ENCODE measurements at places on chromosomes 5 and 9.

- no peak for DNase-seq
These were observed 135.1 kb downstream of the PAPPA start for GRCh38 chr9:116288658-116289057.

GRCh38 chr5:96140084-96140483 is 178.4 kb upstream of the ELL2 start:
- no peak for DNase-seq

DNA sequence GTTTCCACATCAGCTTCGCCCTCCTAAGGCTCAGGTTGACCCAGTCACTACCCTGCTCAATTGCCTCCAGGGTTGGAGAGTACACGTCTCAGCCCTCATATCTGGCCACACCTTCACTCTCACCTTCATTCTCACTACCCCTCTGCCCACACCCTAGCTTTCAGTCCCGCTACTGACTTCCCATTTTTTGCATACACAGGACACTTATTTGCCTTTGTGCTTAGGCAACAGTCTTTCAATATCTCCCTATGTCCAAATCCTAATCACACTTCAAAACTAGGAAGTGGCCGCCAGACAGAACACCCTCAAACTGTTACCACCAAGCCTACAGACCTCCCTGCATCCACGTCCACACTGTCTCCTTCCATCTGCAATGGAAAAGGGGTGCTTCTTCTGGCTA is 10.9 kb downstream of the MCTP1 start:
- DNase-seq: no peak

DNA sequence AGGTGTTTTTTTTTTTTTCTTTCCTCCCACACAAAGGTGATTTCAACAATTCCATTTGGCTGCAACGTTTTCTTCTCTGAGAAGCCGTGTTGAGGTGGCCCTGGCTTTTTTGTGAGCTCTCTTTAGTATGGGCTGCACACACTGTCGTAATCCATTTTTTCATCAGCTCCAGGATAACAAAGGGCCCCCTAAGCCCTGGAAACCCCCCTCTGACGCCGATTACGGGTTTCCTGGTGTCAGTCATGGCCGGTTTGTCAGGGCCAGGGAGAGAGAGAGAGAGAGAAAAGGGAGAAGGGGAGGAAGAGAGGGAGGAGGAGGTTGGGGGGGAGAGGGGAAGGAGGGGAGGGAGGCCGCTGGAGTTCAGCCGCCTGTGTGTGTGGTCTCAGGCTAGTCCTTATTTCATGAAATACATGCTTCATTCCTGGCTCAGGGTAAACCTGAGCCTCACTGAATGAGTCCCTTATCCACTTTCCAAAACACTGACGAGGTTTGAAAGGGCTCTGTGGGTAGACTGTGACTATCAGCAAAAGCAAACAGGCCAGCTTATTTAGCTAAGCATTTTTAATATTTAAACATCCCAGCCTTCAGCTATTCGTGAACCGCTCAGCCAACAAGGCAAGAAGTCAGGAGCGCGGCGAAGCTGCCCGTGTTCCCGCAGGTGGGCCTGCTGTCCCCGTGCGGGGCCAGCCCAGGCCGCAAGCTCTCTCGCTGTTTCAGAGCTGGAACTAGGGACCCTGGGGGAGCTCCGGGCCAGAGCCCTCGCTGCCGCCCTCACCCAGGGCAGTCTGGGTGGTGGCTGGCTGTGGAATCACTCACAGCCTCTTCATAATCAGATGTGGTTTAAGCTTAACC is 172.8 kb downstream of the ERCC6L2 start:
- no peak for DNase-seq

- DNase-seq: no peak
These were observed 354.6 kb downstream of the BNC2 start for GRCh38 chr9:16515879-16516301.

DNA sequence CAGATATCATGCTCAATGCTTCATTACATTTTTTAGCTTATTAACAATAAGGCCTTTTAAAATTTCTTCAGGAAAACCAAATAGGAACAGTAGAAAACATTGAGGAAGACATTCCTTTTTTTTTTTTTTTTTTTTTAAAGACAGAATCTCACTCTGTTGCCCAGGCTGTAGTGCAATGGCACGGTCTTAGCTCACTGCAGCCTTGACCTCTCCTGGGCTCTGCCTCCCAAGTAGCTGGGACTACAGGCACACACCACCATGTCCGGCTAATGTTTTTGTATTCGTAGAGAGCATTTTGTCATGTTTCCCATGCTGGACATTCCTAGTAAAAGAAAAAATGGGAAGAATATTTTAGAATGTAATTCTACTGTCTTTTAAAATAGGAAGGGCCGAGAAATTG is 60.3 kb downstream of the LMNB1 start:
- no peak for DNase-seq

DNA sequence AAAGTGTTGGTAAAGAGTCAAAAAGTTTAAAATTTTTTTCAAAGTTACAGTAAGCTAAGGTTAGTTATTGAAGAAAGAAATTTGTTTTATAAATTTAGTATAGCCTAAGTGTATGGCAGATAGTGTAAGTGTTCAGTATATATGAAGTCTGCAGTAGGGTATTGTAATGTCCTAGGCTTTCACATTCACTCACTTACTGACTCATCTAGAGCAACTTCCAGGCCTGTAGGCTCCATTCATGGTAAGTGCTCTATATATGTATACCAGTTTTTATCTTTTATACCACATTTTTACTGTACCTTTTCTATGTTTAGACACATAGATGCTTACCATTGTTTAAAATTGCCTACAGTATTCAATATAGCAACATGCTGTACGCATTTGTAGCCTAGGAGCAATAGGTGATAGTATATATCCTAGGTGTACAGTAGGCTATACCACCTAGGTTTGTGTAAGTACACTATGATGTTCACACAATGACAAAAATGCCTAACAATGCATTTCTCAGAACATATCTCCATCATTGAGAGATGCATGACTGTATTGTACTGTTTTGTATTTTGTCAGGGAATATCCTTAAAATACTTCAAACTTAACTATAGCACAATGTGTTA is 38.5 kb downstream of the CYSTM1 start:
- no peak for DNase-seq

- no peak for DNase-seq
These were observed 12.1 kb downstream of the PROP1 start for GRCh38 chr5:177983763-177984583.

GRCh38 chr9:111411266-111411665 is 72.9 kb downstream of the ECPAS start:
- DNase-seq: no peak

DNA sequence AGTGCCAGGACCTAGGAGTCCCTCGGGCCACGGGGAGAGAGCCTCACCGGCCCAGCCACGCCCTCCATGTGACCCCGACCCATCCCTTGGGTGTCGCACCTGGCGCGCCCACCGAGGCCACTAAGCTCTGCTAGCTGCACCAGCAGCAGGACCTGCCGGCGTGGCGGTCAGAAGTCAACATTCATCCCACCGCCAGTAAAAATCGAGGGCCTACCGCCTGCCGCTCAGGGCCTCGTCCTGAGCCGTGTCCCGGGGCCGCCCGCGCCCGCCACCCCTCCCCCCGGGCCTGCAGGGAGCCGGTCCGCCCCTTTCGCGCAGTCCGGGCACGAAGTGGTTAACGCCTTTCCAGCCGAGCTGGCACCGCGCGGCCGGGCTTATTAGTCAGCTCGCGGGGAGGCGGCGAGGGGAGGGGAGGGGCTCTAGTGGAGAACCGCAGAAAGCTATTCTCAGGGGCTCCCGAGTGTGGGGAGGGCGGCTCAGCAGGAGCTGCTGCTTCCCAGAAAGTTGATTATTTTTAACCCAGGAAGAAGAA is 124.4 kb downstream of the C9orf50 start:
- DNase-seq: peak; percentile 65

GRCh38 chr9:14158916-14159315 is 155.0 kb downstream of the NFIB start:
- DNase-seq: no peak

GRCh38 chr5:172055996-172056395 is 49.6 kb upstream of the FBXW11 start:
- no peak for DNase-seq

- DNase-seq: no peak
These were observed 1.5 kb downstream of the STXBP1 start for GRCh38 chr9:127613583-127613954.

- DNase-seq: no peak
These were observed 75.4 kb upstream of the CDKN2B start for GRCh38 chr9:22084336-22085035.

- DNase-seq: peak; percentile 69
These were observed 17.5 kb downstream of the IRF1 start for GRCh38 chr5:132473019-132473531.

- no peak for DNase-seq
These were observed 7.9 kb downstream of the ZNF510 start for GRCh38 chr9:96769989-96770388.

DNA sequence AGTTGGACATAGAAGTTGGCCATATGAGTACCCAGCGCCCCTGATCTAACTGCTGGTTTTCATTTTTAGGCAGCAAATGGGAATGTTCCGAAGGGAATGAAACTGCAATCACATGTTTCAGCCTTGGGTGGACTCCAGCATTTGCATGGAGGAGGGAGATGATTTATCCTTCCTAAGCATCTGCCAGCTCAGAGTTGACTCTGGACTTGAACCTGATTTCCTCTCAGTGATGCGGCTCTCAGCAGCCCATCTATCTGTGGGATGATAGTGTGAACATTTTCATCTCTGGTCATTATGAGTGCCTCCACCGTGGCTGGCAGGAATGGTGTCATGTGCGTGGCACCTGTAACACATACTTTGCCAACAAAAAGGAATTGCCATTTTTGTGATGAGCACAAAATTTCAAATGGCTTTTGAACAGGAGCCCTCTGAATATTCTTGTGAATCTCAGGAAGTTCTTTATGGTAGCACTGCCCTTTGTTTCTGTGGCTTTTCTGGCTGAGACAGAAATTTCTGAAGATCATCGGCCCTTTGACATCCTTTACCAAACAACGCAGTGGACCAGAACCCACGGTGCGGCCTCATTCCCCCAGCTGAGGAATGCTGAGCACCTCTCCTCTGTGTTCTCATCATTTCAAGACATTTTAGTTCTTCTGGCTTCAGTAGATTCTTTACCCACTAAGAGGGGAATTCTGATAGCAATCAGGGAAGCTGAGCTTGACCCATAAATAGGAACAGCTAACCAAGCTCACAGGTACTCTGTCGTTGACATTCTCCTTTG is 28.5 kb downstream of the FUBP3 start:
- DNase-seq: no peak

DNA sequence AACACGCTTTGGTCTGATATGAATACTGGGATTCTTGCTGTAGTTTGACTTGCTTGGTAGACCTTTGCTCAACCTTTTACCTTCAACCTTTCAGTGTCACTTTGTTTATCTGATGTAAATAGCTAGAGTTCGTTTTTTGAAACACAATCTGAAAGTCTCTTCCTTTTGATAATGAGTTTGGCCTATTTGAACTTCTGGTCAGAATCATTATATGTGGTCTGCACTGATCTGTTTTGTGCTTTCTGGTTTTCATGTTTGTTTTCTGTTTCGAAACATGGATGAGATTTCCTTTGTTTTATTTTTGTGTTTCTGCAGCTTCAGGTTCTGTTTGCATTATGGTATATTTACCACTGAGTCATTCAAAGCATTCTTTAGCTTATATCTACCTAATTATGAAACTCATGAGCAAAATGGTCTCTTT is 217.5 kb downstream of the GABBR2 start:
- no peak for DNase-seq

GRCh38 chr5:1505506-1506241 is 18.1 kb downstream of the LPCAT1 start:
- DNase-seq: no peak

DNA sequence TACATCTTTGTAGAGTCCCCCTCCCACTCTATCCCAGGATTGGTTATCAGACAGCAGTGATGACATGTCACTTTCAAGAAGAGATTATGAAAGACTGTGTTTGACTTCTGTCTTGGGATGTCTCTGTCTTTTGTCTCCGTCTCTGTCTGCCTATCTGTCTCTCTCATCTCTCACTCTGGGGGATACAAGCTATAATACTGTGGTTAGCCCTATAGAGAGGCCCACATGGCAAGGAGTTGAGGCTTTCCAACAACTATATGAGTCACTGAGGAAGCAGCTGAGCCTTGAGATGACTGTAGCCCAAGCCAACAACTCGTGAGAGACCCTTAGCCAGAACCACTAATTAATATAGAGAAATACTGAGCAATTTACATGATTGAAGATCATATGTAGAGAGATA is 284.8 kb downstream of the PDE4D start:
- DNase-seq: no peak

GRCh38 chr5:310516-310915 is 11.0 kb upstream of the AHRR start:
- DNase-seq: no peak

GRCh38 chr9:35728041-35728971 is 3.7 kb downstream of the TLN1 start:
- no peak for DNase-seq

DNA sequence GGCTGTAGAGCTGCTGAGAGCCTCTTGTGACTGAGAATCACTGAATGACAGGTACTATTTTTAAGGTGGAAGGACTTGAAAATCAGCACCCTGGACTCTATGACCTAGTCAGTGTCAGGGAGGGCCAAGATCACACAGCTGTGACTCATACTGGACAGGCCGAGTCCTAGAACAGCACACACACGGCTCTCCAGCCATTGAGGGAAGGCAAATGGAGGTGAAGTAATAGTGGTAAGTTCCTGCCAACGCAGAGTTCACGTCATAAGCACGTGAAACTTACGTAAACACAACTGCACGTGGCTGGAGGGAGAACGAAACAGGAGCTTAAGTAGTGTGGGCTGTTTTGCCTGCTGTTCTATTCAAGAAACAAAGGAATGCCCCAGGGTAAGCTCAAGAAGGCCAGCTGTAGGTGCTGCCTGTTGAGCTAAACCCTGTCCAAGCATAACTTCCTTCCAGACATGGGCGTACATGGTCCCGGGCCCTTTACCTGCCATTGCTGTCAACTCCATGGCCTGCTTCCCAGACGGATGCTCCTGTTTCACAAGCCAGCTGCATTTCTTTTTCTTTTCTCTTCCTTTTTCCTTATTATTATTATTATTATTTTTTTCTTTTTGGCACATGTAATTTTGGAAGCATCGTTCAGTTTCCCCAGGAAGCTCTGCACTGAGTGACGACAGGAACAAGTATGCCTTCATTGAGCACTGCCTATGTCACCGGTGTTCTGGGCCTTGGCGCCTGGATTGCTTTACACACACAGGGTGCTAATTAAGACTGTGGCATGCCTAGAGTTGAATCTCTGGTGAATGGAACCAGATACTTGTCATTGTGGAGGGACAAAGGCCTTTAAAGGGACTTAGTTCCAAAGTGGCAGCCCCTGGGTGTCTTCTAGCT is 10.2 kb upstream of the LCP2 start:
- DNase-seq: no peak

- no peak for DNase-seq
These were observed 5.0 kb downstream of the SMAD5 start for GRCh38 chr5:136137497-136138220.

DNA sequence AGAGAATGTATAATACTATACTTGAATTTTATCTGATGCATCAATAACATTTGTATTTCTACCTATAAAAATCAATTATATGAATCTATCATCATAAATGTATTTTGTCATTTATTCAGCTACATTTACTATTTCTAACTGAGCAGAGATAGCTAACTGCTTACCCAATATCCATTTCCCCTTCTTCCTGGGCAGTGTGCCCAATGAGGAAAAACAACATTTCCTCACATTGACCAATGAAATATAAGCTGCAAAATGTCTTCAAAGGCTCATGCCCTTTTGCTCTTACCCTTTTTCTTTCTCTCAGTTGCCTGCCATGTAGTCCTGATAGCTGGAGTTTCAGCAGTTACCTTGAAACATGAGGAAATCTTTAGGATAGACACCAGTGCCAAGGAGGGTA is 385.8 kb upstream of the PCSK5 start:
- no peak for DNase-seq

All from activated T-helper 1 cell treated with anti-CD3 and anti-CD28 coated beads, Interleukin-2, amount 50 U/mL, for 16 hours (primary cell).